ENCODE measurements at places on chromosomes 3 and 15.

DNA sequence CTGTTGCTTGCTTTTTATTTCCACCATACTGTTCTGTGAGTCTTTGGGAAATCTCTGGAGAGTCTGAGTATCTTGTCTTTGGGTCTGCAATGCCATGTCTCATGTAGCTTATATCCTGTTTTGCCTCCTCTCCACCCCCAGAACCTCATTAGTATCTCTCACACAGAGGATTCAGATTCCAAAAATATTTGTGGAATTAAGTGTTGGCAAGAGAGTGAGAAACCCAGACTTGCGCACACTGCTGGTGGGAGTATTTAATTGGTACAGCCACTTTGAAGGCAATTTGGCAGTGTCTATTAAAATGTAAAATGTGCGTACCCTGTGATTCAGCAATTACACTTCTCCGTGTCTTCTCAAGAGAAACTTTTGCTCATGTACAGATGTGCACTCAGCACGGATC, 68.6 kb downstream of the ZNF621 start:
- DNase-seq, result no peak

DNA sequence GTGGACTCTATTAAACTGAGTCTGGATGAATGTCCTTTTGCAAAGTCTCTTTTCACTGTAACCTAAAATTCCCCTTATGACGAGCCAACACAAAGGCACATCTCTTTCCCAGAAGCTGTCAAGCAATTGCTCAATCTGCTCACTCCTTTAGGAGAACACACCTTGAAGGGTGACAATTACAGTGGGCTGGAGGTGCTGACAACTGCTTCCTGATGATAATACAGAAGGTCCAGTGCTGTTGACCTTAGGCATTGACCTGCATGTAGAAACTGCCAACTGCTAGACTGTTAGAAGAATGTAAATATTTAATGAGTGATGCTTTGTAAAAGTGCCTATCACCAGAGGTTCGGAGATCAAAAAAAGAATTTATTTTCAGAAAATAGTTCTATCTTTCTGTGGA, 757.7 kb downstream of the GRM7 start:
- no peak for DNase-seq

DNA sequence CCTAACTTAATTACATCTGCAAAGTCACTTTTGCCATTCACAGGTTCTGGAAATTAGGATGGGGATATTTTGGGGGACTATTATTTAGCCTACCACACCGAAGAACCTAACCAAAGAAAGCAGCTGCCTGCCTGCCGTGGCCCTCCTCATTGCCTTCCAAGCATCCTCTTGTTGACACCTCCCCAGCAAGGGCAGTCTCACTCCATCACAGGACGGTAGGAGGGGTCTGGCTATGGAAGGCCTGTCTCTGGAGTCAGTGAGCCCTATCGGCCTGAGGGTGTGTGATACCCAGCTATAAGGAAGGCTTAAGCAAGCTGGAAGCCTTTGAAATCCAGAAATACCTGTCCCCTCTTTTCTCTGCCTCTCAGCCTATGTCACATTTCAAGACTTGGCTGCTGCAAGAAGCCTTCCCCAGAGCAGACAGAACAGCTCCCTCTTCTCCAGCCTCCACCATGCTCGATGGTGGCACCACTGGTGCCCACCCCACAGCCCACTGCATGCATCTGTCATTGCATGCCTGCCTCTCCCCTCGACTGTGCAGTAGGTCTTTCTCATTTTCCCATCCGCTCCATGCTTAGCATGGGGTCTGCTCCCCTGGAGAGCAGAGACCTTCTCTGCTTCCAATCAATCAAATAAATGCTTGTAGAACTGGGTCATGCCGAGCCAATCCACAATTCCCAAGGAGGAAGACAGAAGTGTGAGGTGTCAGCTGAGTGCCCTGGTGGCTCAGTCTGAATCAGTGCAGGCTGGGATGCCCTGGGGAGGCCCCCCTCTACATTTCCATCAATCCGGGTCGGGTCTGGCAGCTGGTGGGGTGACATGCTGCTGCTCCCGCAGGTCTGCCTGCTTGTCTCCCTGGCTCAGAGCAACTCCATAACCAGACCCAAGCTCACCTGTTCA, 23.9 kb upstream of the LOXL1 start:
- DNase-seq, result no peak

DNA sequence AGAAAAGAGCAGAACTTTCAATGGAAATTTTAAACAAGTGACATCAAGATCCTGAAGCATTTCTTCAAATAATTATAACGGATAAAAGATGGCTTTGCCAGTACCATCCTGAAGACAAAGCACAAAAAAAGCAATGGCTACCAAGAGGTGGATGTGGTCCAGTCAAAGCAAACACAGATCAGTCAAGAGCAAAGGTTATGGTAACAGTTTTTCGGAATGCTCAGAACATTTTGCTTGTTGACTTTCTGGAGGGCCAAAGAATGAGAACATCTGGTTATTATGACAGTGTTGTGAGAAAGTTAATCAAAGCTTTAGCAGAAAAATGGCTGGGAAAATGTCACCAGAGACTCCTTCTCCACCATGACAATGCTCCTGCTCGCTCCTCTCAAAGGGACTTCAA, 31.5 kb downstream of the FEM1B start:
- no peak for DNase-seq

DNA sequence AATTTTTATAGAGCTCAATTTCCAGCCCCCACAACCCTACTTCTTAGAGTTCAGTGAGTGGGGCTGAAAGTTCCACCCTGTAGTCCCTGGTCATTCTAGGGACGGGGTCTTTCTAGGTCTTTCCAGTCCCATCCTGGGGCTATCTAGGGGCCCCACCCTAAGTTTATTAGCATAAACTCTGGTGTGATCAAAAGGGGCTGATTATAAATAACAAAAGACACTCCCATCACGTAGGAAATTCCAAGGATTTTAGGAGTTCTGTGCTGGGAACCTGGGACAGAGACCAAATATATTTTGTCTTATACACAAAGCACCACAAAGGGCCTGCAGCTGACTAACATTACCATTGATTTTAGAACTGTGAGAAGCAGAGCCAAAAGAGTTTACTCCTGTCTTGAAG, 41.9 kb downstream of the RAD54L2 start:
- DNase-seq, result no peak

- no peak for DNase-seq
Measured at GRCh38 chr15:80615783-80616391, 79.2 kb upstream of the ABHD17C start.

DNA sequence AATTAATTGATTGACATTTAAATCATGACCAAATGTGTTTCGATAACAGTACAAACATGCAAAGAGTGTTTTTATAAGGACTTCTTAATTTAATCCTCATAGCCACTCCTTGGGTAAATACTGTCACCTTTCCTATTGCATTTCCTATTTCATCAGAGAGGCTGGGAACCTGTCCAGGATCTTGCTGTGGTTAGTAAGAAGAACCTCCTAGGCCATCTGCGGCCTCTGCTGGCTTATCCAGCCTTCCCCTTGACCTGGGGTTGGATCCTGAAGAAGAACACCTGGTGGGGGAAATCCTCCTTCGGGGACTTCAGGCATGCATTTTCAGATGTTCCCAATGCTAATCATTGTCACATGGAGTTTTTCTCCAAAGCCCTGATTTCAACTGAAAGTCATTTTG, 25.5 kb downstream of the GLDN start:
- no peak for DNase-seq

GRCh38 chr3:194120789-194121770, 14.9 kb upstream of the HES1 start:
- DNase-seq, result no peak

- DNase-seq, result no peak
Measured at GRCh38 chr3:32288819-32289218, 50.3 kb downstream of the CMTM8 start.

GRCh38 chr15:101657968-101658784, 6.0 kb upstream of the TM2D3 start:
- no peak for DNase-seq

DNA sequence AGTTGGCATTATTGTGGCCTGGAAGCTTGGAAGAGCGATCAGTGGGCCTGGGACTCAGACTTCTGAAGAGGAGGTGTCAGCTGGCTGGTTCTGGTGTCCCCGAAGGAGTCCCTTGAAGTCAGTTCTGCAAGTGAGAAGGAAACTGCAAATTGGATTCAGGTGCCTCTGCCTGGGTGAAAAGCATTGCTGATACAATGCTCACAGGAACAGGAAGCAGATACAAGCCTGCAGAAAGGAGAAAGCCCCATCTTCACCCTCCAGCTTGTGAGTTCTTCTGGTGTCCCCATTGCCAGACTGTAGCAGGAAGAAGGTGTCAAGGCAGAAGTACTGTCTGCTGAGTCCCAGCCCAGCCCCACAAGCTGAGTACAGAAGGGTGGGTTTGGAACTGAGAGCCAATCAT, 271.3 kb downstream of the PLOD2 start:
- DNase-seq, result no peak

DNA sequence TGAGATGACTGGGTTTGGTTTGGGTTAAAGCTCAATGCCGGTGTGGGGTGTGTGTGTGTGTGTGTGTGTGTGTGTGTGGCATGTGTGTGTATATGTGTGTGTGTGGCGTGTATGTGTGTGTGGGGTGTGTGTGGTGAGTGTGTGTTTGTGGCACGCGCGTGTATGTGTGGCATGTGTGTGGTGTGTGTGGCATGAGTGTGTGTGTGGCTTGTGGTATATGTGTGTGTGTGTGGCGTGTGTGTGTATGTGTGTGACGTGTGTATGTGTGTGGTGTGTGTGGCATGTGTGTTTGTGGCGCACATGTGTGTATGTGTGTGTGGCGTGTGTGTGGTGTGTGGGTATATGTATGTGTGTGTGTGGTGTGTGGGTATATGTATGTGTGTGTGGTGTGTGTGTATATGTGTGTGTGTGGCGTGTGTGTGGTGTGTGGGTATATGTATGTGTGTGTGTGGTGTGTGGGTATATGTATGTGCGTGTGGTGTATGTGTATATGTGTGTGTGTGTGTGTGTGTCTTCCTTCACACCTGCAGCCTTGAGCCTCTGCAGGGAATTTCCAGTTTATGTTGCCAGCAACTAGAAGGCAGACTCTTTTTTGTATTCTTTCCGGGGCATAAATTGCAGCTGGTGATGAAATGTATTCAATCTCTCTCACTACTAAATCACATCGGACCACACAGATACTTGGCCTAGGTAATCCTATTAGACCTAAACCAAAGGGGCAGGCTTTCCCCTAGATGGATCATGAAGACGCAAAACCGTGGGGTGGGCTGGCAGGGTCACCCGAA, 34.8 kb downstream of the CHRD start:
- no peak for DNase-seq

GRCh38 chr3:53583161-53583690, 88.8 kb downstream of the CACNA1D start:
- no peak for DNase-seq

GRCh38 chr3:58333206-58334012, 717 bp downstream of the PXK start:
- peak; percentile 60 for DNase-seq

DNA sequence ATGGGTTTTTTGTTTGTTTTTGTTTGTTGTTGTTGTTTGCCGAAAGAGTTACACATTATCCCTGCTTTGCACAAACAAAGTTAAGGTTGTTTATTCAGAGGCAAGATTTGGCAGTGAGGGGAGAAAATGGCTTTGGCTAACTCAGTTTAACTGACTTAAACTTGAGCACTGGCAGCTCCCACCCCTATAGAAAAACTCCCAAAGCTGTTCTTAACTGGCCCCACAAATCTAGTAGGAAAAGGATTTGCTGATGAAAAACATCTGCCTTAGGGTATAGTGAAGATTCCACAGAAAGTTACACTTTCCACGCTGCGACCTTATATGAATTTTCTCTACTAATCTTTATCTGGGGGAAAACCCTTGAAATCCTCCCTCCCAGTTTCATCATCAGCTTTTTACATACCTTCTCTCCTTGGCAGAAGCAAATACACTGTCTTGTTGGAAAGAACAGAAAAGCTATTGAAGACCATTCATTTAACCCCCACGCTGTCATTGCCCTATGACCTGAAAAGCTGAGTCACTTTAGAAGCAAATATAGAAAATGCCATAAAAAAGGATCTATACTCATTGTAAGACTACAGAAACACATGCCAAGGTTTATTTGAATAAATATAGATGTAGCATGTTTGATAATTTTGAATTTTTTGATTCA, 551.7 kb downstream of the NR2F2 start:
- no peak for DNase-seq

DNA sequence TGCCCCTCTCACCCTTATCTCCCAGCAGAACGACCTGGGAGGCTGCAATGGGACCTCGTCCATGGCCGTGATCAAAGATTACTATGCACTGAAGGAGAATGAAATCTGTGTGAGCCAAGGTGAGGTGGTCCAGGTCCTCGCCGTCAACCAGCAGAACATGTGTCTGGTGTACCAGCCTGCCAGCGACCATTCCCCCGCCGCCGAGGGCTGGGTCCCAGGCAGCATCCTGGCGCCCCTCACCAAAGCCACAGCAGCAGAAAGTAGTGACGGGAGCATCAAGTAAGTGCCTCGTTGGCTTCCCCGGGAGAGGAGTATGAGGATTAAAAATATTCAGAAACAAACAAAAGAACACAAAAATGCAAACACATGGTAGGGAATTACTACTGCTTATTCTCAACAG, 55.9 kb upstream of the UMPS start:
- no peak for DNase-seq

DNA sequence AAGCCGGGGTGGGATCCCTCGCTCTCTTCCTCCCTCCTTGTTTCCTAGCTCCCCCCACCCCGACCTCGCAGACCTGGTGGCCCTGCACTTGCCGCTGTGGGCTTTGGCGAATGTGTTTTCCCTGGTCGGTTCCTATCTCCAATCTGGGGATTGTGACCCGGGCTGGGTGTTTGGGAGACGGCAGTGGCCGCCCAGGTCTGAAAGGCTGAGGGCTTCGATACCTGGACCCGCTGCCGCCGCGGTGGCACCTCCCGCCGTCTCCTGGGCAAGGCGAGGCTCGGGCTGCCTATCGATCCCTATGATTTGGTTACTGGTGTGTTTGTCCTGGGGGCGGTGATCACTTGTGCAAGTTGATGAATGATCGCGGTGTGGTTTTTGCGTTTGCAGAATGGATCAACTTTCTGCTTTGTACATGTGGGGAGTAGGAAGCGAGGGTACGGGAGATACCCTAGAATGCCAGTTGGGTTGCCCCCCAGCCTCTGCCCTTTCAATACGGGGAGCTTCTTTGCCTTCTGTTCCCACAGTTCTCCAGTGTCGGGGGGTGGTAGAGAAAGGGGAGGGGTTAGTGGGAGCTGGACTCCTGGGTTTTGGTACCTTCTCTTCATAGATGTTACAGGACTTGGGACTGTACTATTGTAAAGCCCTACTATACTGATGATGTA, 3.0 kb downstream of the BBX start:
- DNase-seq, result peak; percentile 46

DNA sequence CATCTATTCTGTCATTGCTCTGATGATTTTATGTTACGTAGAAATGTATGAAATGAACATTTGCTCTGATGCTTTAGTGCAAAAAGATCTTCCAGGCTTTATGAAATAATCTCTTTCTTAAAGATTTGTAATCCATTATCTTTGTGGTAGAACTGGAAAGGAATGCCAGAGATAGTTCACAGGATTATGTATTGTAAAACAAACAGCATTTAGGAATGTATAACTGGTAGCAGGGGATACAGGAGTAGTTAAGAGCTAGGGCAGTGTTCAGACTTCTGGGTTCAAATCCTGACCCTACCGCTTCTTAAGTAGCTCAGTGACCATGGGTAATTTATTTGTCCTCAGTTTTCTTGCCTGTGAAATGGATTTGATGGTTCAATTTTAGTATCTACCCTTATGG, 429.8 kb upstream of the TPM1 start:
- no peak for DNase-seq

GRCh38 chr3:12287727-12288181, 1.1 kb upstream of the PPARG start:
- DNase-seq, result no peak

- no peak for DNase-seq
Measured at GRCh38 chr3:104943974-104944373, 422.7 kb upstream of the ALCAM start.

GRCh38 chr3:48528048-48528447, 24.1 kb upstream of the SHISA5 start:
- DNase-seq, result no peak
